ENCODE measurements at places on chromosomes 12 and 14.

GRCh38 chr14:52153939-52154338 lies 85.1 kb upstream of the NID2 start:
- no peak for DNase-seq

DNA sequence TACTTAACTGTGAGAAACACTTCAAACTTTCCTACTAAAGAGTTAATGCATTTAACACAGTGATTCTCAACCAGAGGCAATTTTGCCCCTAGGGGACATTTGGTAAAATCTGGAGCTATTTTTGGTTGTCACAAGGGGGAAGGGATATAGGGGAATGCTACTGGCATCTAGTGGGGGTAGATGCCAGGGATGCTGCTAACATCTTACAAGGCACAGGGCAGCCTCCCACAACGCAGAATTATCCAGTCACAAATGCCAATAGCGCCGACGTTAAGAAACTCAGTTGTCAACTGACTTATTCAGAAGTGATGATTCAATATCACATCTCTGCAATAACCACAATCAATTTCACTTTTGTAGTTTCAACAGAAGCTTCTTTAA lies 2.0 kb downstream of the EEA1 start:
- DNase-seq: peak; percentile 25

GRCh38 chr12:23628806-23629205 lies 320.7 kb downstream of the SOX5 start:
- no peak for DNase-seq

GRCh38 chr12:80565271-80565670 lies 121.2 kb downstream of the PTPRQ start:
- DNase-seq: no peak

DNA sequence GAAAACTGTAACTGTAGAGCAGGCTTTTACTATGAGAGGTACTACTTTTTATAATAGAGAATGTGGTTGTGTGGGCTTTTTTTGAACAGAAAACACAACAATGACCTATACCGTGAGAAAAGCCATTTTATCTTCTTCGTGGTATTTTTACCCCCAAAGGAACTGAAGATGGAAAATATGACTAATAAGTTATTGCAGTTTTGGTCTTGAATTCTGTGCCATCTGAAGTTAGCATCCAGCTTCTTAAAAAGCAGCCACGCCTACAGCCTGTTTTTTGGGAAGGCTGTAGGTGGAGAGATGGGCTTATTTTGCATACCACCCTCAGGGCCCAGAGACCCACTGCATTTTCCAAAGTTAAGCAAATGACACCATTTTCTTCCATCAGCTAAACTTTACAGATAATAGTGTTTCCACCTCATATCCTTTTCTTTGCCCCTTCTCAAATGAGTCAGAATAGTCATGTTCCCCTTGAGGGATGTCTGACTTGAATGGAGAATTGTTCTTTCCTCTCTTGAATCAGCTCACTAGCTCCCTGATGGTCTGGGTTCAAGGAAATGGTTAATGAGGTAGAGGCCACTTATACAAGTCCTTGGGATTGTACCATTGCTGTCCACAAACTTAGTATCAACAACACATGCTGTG lies 53.0 kb downstream of the TBC1D30 start:
- no peak for DNase-seq

- DNase-seq: no peak
Observed at GRCh38 chr12:50988871-50989270, 36.5 kb downstream of the HIGD1C start.

DNA sequence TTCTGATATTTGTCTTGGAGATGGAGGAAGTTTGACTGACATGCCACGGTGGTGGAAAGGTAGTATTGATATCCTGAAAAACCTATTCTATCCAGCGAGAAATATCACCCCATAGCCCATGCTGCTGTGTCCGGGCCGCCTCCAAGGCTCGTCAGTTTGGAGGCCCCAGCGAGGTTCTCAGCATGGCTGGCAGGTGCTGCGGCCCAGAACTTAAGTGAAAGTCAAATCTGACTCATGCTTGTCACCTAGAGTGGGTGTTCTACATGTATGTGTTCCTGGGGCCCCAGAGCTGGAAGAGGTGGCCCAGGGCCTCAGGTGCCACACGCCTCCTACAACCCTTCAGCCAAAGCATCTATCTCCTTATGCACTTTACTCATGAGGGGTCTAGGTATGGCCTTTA lies 92.9 kb downstream of the GCH1 start:
- DNase-seq: no peak

- DNase-seq: no peak
Observed at GRCh38 chr14:55297611-55298499, 26.6 kb downstream of the FBXO34 start.

DNA sequence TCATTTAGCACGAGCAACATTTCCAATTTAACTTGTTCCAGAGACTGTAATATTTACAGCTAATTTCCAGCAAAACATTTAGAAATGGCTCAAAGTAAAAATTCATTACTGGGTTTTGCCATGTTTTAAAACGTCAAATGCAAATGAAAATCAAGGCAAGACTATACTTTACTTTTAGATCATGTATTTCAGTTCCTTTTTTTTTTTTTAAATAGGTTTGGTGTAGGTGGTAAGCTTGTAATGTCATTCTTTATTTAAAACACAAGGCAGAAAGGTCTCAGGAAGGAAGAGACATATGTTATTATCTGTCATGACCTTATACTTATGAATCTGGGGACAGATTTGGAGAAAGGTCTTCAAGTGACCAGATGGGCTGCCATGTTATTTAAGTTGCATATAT lies 54.1 kb downstream of the GRIP1 start:
- DNase-seq: no peak

DNA sequence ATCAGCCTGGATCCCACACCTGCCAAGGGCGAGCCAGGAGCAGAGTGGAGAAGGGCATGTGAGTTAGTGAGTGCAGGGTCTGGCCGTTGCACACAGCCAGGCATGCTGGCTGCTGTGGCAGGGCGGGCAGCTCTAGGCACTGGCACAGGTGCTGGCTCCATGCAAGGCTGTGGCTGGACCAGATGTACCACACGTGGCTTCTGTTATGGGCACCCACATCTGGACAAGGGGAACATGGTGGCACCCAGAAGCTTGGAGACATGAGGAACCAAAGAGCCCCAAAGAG lies 20.1 kb downstream of the SERPINA3 start:
- no peak for DNase-seq

DNA sequence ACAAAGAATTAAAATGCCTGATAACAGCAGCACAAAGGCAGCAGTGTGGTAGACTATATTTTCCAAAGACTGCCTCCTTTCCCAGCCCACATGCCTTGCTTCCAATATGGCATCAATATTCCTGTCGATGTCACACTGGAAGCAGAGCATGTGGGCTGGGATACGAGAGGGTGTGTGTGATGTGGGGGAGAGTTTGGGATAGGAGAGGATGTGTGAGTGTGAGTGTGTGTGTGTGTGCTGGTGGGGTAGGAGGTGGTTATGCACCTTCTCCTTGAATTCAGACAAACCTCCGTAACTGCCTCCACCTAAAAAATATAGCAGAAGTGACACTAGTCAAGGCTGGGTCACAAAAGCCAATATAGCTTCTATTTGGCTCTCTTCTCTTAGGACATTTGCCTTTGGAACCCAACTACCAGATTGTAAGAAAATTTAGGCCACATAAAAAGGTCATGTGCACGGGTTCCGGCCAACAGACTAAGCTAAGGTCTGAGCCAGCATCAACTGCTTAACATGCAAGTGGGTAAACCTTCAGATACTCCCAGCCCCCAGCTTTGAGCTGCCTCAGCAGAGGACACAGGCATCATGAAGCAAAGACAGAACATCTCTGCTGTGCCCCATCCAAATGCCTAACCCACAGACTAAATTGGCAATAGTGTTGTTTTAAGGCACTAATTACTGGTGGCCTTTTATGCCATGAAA lies 29.5 kb downstream of the SPPL3 start:
- DNase-seq: no peak

DNA sequence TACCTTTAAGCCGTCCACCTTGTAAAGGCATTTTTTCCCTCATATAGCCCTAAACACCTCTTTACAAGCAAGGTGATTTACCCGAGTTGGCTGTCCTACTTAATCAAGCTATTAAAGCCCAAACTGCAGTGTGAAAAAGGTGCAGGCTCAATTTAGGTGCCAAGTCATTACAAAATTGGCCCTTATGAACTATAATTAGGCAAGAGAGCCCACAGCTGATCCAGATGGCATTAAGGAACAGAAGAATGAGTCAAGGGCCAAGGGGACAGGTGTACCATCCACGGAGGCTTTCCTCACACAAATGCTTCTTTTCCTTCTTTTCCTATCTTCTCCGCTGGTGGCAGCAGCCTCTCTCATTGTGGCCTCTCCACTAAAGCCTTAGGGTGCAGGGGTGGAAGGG lies 90.5 kb downstream of the TTC8 start:
- DNase-seq: no peak

GRCh38 chr12:101750152-101750551 lies 10.9 kb upstream of the SYCP3 start:
- DNase-seq: no peak

- DNase-seq: no peak
Observed at GRCh38 chr14:64279704-64280668, 14.2 kb downstream of the ESR2 start.

DNA sequence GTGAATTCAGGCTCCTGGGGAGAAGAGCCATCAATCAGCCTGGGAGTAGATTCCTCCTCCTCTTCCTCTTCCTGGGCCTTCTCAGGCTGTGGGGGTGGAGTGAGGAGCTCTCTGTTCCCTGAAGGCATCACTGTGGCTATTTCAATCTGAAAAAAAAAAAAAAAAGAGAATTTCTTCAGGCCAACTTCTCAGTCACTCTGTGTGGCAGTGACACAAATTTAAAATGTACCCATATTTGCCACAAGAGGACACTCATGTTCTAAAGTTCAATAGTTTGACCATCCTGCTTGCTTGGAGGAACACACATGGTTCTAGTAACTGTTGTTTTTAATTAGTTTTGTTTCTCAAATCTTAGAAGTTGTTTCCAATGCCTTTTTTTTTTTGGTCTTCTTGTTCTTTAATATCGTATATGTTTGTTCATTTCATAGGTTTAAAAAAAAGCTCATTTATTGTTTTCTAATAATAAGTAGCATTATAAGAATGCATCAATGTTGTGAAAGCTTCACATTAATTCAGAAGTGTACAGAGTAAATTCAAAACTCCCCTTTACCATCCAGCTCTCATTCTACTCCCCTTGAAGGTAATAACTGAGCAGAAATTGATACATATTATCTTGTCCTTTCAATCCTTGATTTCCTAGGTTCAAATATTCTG lies 23.3 kb upstream of the CCER1 start:
- DNase-seq: peak; percentile 32

DNA sequence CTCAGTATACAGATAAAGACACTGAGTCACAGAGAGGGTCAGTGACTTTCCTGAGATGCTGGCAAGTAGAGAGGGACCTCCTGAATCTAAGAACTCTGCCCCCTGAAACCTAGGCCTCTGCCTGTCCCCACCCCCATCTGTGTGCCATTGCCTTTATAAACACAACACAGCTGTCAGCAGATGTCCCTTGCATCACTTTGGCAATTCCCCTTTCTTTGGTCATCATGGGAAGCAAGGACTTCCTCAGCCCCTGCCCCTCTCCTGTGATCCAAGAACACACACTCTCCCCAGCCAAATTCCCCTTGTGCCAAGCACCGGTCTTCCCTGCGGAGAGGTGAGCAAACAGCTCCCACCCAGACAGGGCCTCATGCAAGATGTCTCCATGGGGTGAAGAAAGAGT lies 8.3 kb downstream of the TSPAN11 start:
- DNase-seq: no peak

GRCh38 chr12:132771126-132771838 lies 9.7 kb upstream of the ANKLE2 start:
- no peak for DNase-seq

DNA sequence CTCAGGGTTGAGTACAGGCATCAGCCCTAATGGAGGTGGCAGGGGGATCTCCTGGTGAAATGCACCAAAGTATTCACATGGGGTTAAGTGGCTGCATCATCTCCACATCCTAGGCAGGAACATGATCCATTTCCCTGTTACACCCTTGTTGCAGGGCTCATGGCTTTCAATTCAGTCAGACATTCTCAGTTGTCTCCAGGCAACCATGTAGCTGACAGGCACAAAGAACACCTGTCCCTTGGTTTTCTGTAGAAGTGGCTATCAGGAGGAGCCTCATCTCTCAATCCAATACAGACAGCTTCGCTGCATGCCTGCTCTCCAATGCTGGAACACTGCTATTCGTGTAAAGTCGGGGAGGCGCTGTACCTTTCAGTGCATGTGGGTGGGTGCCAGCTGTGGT lies 299.0 kb upstream of the FOXG1 start:
- no peak for DNase-seq

DNA sequence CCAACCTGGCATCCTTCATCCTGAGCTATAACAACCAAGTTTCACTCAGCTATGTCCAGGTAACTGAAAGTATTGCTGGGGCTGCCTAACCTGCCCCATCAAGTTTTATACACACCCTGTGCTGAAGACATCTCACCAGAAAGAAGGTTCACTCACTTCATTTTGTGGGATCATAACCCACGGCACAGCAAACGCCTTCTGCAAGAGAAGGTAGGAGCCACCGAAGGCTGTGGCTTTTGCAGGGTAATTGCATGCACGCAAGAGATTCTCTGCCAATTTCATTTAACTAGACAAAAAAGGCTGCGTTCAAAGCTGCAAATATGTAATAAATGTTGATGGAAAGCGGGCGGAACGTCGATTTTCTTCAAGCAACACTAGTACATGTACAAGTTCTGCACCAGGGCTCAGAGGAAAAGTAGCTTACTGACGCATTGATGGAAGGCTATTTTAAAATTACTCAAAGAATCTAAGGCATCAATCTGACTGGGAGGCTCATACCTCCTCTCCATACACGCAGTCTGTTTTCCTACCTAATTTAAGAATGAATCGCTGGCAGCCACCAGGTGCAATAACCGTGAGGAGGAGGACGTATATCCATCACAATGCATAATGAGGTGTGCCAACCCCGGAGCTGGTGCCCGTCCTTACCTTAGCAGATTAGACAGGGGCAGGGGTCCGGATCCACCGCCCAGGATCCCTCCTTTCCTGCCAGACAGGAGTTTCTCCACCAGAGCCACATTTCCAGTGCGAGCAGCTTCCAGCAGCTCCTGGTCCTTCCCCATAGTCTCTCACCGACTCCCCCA lies 1.1 kb downstream of the ANKS1B start:
- peak; percentile 52 for DNase-seq
